ENCODE measurements at places on chromosomes 7 and 10.

DNA sequence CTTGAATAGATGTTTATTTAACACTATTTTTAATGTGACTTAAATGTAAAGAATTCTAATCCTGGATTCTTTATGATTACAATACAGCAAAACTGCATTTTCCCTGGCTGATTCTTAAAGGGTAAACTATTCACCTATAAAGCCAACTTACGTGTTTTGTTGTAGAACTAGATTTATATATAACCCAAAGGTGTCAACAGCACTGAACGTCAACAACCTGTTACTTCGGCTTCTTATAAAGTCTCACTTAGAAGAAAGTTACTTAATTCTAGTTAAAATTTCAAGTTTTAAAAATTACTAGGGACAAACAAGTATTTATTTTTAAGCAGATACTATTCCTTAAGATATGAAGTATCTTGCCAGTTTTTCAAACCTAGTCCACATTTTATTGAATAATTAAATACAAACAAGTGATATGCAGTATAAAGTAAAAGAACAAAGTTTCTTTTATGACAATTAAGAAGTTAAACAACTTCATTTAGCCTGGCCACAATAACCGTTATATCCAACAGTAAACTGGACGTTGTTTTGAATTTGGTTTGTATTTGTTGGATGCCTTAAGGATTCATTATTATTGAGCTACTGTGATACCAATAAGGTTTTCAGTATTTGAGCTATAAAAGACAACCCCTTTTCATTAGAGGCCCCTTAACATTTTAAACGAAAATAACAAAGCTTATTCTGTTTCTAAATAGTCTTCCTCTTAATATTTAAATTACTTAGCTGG lies 83.1 kb downstream of the SNX10 start:
- DNase-seq, result peak; percentile 41

- DNase-seq, result no peak
Measured at GRCh38 chr7:37128327-37129034, 320.2 kb downstream of the ELMO1 start.

GRCh38 chr10:132920101-132920925 lies 22.1 kb downstream of the CFAP46 start:
- no peak for DNase-seq

DNA sequence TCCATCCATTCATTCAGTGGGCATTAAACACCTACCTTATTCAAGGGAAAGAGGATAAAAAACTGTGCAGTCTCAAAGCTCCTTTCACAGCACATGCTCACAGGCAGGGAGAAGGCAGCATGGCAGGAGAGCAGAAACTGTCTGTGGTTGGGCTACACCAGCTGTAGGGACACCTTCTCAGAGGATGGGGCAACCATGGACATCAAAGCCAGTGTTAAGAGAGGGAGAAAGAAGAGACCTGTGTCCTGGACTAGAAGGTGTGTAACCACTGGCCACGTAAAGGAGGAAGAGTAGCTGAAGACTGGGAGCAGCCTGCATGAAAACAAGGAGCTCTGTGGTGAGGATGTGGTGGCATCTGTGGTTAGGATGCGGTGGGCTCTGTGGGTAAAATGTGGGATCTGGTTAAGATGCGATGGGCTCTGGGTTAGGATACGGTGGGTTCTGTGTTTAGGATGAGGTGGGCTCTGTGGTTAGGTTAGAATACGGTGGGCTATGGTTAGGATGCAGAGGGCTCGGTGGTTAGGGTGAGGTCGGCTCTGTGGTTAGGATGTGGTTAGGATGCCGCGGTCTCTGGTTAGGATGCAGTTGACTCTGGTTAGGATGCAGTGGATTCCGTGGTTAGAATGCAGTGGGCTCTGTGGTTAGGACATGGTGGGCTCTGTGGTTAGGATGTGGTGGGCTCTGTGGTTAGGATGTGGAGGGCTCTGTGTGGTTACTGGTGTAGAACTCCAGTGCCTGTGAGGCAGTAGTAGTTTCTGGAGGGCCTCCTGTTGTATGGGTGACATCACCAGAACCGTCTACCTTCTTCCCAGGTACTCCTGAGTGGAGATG lies 197.6 kb downstream of the WDR37 start:
- no peak for DNase-seq

DNA sequence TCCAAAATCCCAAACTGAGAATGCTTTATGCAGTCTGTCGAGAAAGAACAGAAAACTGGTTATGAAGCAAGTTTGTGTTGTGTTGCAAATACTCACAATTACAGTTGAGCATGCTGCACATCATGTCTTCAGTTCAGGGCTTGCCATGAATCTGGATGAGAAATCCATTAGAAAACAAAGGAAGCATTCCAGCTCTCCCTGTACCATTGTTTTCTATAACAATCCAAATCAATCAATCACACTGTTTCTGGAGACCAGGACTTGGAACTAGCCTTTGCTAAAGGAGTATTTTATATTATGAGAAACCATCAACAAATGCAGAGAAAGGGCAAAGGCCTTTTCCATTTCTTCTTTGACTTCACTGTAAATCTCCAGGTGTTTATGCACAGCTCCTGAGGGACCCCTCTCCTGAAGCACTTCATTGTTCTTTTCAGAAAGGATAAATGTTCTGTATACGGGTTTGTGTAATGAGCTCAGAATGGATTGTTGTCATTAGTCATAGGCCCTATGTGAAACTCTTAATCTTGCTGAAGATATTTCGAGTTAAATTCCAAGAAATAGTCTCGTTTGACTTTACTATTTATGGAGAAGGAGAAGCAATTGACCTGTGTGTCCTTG lies 364.7 kb upstream of the POM121L12 start:
- DNase-seq, result no peak

DNA sequence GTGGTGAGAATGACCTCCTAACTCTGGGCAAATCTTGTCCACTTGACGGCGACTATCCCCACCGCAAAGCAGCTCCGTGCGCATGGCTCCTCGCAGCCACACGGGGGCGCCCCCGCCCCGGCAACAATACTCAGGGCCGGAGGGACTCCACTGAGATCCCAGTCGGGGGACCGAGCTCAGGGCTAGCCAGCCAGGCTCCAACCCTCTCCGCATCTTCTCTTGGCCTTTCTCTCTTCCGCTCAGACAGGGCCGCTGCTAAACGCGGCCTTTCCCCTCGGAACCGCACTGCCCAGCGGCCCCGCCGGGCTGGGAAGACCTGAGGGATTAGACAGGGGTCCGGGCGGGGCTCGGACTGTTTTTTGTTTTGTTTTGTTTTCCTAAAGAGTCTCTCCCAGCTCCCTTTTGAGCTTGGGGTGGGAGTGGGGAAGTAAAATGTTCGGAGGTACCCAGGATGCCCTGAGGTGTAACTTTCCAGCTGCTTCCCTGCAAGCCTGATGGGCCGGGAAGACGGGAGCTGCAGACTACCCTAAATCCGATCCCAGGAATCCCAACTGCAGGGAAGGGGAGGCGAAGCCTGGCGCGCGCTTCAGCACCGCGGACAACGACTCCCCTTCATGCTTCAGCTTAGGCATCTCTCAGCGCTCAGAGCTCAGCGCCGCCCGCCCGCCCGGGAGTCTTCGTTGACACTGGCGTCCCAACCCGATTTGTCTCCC lies 2.7 kb downstream of the KCNIP2 start:
- DNase-seq, result peak; percentile 86

DNA sequence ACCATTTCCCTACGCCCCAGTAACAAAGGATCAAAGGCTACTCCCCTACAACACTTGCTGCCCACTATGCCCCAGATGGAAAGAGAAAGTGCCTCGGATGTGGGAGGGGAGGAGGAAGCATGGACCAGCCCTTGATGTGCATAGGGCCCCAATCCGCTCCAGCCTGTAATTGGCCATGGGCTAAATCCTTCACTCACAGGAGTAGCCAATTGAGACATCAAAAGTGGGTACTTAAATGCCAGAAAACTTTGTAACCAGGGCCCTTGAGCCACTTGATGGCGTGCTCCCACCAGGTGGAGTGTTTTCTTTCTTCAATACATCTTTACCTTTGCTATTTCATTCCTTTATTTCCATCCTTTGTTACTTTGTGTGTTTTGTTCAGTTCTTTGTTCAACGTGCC lies 500.5 kb upstream of the LRRN3 start:
- DNase-seq, result no peak
